ENCODE measurements at places on chromosomes 2 and 18.
A peak's percentile ranks its signal among the peaks of the same experiment; 100 is the strongest.

DNA sequence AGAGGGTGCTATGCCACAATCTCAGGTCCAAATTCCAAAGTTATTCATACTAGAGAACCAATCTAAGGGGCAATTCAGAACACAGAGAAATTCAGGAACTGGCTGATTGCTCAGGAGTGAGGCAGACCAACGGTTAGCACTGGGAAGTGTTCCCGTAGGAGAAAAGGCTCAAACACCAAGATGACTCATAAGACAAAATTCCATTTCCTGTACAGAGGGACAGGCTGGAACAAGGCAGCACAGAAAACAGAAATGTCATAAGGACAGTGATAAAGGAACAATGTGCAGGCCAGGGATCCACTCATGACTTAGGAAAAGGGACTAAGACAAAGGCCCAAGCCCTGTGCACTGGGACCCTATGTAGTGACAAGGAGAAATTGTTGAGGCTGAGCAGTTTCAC lies 54.2 kb downstream of the PDE1A start:
- peak; percentile 40 for DNase-seq

- peak; percentile 65 for DNase-seq
These were observed 43.1 kb upstream of the GALNT3 start for GRCh38 chr2:165837122-165837521.

- DNase-seq: no peak
These were observed 129.7 kb downstream of the TPO start for GRCh38 chr2:1542971-1543370.

DNA sequence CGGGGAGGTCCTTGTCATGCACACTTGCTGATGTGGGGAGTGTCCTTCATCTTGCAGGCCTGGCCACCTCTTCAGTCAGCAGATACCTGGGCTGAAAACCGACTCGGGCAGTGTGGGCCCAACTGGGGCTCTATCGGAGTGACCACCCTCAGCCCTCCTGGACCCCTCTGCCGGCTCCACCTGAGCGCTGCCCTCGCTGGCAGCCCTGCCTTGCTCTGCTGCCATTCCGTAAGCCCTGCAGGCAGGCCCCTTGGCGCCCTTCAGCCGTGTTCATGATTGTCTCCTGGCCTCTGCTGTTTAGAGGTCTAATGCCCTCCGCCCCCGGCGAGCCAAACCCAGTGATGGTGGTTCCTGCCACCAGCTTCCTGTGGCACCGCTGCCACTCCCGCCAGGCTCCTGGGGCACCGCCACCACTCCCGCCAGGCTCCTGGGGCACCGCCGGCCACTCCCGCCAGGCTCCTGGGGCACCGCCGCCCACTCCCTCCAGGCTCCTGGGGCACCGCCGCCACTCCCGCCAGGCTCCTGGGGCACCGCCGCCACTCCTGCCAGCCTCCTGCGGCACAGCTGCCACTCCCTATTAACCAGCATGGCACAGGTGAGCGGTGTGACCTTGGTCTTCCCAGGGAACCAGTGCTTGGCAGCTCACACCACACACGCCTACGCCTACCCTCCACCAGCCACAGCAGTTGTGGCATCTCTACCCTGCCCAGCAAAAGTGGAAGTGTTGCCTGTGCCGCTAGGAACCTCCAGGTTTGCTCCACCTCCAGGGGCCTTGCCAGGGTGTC lies 15.9 kb downstream of the CAPN10 start:
- no peak for DNase-seq

DNA sequence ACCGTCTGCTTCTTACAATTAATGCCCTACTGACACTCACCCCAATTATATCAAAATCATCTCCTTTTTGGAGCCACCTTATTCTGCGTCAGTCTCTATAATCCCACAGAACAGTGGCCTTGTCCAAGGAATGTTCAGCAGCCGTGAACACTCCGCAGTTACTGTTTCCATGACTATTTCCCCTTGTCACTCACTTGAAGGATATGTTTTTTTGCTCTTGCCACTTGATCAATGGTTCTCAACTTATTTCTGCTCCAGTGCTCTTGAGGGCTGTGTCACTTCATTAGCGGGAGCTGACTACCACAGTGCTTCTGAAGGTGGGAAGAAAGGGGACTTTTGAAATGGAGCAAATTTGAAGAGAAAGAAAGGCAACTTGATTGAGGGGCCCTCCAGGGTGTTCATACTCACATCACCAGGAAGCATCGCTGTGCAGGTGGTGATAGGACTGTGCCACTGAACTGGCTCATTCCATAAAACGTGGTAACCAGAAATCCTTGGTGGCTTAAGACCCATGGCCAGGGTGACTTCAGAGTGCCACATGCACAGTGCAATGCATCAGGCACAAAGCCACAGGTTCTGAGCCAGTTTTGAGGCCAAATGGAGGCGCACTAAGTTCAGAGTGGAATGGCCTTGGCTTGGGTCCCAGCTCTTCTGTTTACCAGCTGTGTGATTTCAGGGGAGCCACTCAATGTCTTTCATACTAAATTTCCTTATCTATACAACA lies 320.6 kb upstream of the RAB12 start:
- DNase-seq: no peak

- no peak for DNase-seq
These were observed 612.6 kb upstream of the CDH2 start for GRCh38 chr18:28789502-28789901.

- DNase-seq: no peak
These were observed 948.7 kb downstream of the TSN start for GRCh38 chr2:122704109-122704563.

GRCh38 chr2:37357530-37357929 lies 13.1 kb downstream of the QPCT start:
- no peak for DNase-seq

GRCh38 chr2:43438342-43438741 lies 157.5 kb downstream of the THADA start:
- DNase-seq: no peak

- peak; percentile 14 for DNase-seq
These were observed 105.9 kb downstream of the DYSF start for GRCh38 chr2:71559080-71559827.

GRCh38 chr2:5592916-5593315 lies 99.3 kb upstream of the SOX11 start:
- DNase-seq: no peak

DNA sequence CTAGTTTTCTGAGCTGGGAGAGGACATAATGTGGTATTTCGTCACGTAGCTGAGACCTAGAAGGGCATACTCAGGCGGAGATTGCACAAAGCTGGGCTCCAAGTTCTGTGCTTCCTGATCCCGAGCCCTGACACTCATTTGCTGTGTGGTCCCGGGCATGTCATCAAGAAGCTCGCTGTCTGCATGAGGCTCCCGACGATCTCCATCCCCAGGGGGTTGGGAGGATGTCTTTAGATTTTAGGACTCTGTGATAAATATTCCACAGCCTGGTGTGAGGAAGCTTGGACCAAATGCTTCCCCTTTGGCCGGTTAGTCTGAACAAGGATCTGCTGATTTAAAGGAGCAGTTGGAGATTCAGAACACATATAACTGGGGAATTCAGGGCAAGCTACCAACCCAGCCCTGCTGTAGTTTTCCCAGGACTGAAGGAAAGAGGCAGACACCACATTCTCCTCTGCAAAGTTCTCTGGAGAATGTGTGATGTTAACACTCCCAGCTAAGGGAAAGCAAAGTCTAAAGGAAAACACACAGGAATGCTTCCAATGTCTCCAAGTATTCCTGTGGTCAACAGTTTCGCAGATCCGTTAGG lies 2.3 kb downstream of the KCNE4 start:
- DNase-seq: no peak

- DNase-seq: no peak
These were observed 894.4 kb downstream of the BCL11A start for GRCh38 chr2:59658906-59659635.

DNA sequence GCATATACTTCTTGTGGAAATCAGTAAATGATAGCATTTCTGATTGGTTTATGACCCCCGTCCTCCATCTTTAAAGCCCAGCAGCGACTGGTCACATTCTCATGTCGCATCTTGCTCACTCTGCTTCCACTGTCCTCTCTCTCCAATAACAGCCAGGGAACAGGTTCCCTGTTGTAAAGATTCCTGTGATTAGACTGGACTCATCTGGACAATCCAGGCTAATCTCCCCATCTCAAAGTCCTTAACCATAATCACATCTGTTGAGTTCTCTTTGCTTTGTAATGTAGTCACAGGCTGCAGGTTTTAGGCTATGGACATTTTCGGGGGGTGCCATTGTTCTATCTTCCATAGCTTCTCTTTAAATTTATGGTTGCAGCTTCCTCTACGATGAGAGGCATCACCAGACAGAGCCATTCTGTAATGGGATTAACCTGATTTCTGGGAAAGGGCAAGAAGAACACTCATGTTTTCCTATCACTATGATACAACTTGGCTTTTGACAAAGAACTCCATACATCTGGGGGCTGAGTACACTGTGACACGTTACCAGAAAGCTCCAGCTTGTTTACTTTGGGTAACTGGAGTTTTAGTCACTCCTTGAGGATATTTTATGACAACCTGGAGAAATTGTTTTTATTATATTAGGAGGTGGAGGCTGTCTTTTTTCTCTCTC lies 159.0 kb downstream of the NYAP2 start:
- no peak for DNase-seq

- no peak for DNase-seq
These were observed 15.4 kb upstream of the FAP start for GRCh38 chr2:162258686-162259085.

- no peak for DNase-seq
These were observed 869 bp downstream of the STARD7 start for GRCh38 chr2:96207774-96208142.

Data from mesendoderm (in vitro differentiated cells).